ENCODE measurements at places on chromosomes 3 and 15.
A peak's percentile ranks its signal among the peaks of the same experiment; 100 is the strongest.

DNA sequence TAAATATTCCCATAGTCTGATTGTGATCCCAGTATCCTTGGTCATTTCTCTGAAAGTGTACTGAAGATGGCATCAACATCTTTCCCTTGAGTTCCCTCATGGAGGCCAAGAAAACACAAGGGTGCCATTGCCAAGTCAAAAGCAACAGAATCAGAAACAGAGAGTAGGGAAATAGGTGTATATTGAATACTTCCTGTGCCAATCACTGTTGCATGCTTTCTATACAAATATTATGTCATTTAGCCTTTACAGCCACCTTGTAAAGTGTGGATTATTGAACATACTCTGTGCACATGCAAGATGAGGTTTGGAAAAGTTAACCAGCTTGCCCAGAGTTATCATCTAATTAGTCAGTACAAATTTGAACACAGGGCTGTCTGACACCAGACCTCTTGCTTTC is 117.9 kb downstream of the MAP2K5 start:
- DNase-seq = no peak

DNA sequence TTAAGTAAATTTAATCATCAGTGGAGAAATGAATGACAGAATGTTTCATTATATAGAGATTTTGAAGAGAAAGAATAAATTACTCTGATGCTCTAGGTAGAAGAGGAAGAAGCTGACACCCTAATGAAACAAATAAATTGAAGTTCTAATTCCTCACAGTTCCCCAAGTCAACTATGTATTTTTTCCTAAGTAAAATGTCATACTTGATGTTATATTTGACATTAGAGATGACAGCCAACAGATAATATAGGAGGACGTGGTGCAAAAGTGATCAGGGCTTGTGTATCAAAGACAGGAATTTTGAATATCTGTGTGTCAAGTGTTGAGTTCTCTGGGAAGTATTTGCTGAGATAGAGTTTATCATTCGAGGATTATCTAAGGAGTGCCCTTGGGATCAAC is 81.2 kb upstream of the CADPS start:
- DNase-seq = no peak

GRCh38 chr15:99566157-99566897 is 543 bp downstream of the MEF2A start:
- DNase-seq = no peak

DNA sequence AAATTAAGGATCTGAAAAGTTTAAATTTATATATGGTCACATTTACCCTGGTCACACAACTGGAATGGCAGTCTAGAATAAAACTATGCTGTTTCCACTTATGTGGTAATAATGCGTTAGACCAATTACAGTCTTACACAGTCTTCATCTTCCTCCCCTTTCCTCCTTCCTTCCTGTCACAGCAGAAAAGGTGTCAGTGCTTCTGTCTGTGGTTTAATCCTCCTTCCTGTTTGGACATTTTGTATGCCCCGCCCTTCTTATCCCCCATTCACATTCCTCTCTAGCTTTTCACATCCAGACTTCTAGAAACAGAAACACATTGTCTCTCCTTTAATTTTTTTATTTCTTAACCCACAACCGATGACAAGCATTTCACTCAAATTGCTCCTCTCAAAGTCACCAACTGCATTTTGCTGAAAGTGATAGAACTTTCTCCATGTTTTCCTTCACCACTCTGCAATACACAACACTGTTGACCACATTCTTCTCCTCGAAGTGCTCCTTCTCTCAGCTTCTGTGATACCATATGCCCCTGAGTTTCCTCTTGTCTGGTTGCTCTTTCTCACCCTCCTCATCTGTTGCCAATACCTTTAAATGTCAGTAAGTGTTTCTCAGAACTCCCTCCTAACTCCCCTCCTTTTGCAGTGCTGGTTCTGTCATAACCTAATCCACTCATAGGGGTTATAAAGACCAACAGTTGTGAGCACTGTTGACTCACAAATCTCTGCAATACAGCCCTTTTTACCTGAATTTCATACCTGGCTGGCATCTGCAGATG is 271.6 kb downstream of the UBE2E2 start:
- DNase-seq = no peak

DNA sequence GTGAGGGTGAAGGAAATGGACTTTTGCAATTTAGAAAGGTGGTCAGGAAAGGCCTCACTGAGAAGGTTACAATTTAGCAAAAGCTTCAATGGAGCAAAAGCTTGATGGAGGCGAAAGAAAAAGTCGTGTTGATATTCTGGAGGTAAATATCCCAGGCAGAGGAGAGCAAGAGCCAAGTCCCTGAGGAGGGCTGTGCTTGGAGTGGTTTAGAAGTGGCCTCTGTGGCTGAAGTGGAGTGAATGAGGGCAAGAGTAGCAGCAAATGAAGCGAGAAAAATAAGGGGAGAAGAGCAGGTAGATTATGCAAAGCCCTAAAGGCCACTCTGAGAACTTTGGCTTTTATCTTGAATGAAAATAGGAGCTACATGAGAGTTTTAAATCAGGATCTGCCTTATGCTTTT is 54.1 kb downstream of the GUCA1C start:
- DNase-seq = no peak

DNA sequence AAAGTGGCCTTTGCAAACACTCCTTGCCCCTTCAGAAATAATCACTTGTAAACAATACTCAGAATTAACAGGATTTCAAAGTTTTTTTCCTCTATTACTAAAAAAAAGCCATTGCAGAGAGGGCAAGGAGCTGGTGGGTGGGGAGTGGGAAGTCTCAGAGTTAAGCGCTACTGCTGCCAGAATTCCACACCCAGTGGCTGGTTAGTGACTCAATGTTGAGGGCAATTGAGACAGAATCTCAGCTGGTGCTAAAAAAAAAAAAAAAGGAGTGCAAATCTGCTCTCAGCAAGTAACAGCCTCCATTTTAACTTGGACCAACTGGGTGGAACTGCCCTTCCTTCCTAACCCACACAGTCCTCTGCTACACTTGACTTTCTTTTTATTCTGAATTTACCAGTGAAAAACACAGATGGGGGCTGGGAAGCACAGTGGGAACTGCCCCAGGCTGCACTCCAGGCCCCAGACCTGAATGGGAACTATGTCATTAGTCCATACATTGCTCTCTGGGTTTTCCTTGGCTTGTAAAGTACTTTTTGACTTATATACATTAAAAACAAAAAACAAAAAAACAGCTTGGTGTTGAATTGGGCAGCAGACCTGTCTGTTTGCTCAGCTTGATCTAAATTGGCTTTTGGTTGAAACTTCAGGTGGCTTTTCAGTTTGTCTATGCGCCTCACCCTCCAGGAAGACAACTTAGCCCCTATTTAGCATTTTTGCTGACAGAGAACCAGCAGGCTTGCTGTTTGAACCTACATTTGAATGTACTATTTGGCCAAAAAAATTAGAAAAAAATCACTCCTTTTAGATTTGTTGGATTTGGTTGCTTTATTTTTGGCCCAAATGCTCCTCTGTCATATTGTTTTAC is 357.8 kb upstream of the TBL1XR1 start:
- DNase-seq = no peak

DNA sequence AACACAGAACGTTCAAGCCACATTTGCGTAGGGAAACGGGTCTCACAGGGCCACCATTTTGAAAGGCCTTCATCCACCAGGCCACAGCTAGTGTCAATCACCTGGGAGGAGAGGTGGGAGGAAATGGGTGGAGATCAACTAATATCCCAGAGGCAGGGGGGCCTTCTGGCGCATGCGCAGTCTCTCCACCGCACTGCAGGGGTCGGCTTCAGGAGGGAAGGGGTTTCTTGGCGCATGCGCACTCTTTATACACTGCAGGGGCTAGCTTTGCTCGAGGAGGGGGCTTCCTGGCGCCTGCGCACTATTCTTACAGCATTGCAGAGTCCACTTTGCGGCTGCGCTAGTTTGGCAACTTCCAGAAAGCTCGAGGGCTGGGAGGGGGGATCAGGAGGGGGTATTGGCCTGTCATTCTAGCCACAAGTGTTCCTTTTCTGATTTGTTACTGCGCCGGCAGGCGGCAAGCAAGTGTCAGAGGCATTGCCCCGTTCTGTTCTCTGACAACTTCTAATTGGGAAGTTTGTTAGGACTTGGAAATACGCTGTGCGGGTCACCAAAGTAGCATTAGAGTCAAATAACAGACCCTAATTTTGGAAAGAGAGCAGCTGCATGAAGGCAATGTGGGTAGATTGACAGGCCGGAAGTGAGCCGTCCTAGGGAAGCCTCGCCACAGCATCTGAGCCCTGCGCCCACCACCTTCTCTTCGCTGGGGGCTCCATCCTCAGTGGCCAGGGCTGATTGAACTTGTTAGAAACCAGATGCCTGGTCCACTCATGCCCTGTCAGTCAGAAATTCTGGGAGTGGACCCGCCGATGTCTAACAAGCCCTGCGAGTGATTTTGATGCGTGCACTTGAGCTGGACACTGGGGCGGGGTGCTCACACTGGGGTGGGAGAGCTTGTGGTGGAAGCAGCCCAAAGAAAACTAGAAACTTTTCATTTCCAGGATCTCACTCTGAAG is 173.5 kb upstream of the NDN start:
- no peak for DNase-seq

DNA sequence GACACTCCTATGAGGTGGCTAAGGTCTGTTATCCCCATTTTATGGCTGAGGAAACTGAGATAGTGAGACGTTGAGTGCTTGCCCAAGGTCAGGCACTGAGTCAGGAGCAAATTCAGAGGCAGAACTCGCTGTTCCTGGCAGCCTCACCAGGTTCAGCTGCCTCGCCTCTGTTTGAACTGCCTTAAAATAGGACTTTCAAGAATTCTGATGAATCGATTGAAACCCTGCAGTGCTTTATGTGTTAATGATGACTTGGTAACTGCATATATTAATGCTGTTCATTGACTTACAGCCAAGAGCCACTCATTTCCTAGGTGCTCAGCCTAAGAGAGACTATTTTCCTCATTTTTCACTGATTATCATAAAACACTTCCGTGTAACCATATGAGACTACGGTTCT is 79.5 kb upstream of the BHLHE40 start:
- no peak for DNase-seq

DNA sequence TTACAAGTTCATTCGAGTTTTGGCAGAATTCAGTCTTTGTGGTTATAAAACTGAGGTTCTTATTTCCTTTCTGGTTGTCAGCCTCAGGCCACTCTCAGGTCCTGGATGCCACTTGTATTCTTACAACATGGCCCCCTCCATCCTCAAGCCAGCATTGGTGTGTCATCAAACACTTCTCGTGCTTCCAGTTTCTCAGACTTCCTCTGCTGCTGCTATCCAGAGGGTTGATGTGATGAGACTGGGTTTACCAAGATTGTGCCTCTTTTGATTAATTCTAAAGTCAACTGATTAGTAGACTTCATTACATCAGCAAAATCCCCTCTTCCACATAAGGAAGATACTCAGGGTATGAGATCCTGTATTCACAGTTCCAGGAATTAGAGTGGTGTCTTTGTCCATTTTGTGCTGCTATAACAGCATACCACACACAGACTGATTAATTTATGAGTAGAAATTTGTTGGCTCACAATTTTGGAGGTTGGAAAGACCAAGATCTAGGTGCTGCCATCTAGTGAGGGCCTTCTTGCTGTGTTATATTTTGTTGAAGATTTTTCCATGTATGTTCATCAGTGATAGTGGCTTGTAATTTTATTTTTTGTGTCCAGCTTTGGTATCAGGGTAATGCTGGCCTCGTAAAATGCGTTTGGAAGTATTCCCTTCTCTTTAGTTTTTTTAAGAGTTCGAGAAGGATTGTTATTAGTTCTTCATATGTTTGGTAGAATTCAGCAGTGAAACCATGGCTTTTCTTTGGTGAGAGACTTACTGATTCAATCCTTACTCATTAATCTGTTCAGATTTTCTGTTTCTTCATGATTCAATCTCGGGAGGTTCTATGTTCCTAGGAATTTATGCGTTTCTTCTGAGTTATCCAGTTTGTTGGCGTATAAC is 11.1 kb downstream of the LRCH3 start:
- DNase-seq = no peak

DNA sequence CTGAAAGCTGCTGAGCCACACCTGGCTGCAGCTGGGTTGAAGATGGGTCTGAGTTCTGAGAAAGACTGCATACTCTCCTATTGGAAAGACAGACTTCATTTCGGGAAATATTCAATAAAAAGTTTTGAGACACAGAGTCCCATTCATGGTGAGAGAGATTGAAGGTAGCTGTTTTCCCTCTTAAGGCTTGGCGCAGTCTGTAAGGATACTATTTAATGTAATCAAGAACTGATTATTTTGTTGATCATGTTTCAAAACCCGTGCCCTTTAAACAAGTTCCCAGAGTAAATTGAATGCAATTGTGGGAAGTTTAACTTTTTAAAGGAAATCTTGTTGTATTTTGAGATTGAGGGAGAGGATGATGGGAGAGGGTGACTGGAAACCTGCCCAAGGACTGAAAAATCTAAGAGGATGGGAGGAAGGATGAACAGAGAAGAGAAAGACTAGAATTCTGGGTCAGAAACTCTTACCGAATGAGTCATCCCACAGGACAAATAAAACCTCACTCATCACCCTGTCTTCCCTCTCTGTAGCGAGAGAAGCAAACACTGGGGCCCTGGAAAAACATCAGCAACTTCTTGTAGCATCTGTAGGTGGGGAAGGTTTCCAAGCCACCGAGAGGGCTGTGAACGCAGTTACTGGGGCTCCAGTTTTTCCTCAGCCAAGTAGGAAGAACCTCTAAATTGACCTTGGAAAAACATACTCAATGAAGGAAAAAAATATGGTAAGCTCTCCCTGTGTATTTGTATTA is 193.2 kb upstream of the TPRG1 start:
- DNase-seq = peak; percentile 5

DNA sequence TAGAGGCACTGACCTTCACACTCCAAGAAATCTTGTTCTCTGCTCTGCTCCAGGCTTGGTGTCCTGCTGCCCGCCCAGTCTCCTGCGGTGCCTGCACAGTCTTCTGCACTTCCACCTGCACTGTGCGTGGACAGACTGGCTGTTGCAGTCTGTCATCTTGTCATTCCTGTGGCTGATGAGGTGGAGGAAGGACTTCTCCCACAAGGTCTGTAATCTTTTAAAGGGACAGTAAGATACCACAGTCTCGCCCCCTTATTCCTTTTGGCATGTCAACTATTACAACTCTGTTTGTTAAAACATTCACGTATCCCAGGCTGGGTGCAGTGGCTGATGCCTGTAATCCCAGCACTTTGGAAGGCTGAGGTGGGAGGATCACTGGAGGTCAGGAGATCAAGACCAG is 54.1 kb upstream of the IGF2BP2 start:
- DNase-seq = no peak

DNA sequence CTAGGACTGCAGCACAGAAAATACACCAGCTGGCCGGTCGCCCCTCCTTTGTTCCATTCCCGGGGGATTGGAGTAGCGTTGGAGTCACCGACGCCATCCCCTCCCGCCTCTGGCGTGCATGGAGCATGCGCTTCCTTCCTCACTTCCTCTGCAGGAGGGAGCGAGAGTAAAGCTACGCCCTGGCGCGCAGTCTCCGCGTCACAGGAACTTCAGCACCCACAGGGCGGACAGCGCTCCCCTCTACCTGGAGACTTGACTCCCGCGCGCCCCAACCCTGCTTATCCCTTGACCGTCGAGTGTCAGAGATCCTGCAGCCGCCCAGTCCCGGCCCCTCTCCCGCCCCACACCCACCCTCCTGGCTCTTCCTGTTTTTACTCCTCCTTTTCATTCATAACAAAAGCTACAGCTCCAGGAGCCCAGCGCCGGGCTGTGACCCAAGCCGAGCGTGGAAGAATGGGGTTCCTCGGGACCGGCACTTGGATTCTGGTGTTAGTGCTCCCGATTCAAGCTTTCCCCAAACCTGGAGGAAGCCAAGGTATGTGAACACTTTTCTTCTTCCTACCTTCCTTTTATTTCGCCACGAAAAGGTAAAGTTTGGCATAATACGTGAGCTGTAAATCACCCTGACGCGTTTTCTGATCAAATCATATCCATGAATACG is at the start of gene SCG3:
Gene SCG3 (plus strand): TSS at position 201 of the 661 bp plus-strand sequence. CDS start 253 bp downstream, at position 454.
- no peak for DNase-seq

- no peak for DNase-seq
Observed at GRCh38 chr3:39288300-39288808, 8.5 kb upstream of the CX3CR1 start.
